ENCODE measurements at places on chromosomes 5 and 9. TPM values are rescaled to one million over a fixed set of nuclear protein-coding genes. Genes with fewer than 3 reads are reported as not detected.

DNA sequence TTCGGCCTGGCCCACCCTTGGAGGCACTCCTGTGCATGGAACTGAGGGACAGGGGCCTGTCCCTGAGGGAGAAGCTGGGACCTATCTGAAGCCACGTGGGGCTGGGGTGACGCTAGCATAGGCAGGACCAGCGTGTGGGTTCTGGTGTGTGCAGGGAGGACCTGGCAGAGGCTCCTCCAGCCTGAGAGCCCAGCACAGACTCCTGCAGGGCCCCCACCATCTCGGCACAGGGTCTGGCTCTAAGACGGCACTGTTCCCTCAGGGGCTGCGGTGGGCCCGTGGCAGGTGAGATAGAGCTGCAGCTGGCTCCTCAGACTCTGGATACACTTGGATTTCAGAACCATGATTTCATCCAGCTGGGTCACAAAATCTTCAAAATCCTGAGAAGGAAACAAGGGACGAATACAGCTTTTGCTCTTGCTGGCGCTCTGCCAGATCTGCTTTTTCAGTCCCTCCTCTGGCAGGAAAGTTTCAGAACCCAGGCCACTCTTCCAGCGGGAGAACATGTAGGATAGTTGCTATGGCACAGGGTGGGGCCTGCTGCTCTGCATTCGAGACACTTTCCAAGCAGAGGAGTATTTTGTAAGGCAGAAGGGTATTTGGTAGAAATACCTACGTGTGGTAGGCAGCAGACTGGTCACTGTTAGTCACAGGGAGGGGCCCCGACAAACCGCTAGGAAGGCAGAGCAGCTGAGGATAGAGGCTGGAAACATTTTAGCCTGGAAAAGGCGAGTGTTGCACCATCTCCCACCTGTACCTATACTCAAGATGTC lies 74.7 kb downstream of the KIF24 start:
- DNase-seq: peak; percentile 60

DMGDH gene
- total RNA-seq: 1.3 TPM

DNA sequence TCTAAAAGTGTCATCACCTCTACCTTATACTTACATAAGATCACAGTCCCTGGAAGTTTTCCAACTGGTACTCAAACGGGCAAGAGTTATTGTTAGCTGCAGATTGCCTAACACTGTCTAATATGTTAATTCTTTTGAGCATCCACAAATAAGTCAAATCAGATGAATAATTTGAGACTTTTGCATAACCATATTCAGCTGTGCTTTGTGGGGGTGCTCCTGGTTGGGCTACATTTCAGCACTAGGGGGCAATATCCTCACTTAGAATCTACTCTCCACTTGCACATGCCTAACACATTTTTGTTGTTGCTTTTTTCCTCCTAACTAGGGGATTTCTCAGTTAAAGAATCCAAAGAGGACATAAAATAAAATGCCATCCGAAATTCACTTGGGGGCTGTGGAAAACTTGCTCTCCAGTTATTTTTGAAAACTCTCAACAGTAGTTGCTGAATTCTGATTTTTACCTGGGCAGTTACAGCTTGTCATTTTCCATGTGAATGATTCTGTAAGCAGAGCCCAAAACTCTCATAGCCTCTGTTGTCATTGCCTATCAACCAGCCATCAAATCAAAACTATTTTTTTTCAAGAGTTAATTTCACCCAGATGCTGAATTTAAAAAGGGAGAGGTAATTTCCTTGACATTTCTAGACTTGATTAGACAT lies 71.5 kb downstream of the TRIM36 start:
- DNase-seq: no peak

DNA sequence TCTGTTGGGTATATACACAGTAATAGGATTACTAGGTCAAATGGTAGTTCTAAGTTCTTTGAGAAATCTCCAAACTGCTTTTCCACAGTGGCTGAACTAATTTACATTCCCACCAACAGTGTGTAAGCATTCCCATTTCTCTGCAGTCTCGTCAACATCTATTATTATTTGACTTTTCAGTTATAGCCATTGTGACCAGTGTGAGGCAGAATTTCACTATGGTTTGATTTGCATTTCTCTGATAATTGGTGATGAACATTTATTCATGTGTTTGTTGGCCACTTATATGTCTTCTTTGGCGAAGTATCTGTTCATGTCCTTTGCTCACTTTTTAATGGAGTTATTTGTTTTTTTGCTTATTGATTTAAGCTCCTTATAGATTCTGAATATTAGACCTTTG lies 596.2 kb upstream of the DAB2 start:
- DNase-seq: no peak

PCDHGB2 gene
- 8.7 TPM for total RNA-seq

GRM6 gene
- total RNA-seq: not detected

DNA sequence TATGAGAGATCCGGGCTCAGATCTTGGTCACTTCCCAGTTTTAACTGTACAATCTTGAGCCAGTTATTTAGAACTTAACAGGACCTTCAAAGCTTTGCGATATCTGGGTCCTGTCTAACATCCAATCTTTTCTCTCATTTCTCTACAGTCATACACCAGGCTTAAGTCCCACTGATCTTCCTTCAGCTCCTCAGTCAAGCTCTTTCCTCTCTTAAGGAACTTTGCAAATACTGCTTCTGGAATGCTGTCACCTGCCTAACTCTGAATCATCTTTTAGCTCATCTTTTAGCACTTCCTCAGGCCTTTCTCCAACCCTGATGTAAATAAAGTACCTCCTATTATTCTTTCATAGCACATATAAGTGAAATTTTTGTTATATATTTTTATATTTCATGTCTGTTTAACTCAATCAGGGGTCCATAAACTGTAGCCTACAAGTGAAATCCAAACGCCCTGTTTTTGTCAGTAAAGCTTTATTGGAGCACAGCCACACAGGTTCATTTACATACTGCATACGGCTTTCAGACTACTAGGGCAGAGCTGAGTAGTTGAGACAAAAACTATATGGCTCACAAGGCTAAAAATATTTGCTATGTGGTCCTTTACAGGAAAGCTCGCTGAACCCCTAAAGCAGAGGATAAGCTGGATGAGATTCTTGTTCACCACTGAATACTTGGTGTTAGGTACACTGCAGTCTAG lies 63.5 kb downstream of the MEF2C start:
- no peak for DNase-seq

GRCh38 chr5:58268268-58268667 lies 191.6 kb downstream of the PLK2 start:
- peak; percentile 28 for DNase-seq

GRCh38 chr5:17115855-17116254 lies 101.6 kb upstream of the BASP1 start:
- DNase-seq: no peak

All from left ventricle myocardium superior (tissue), 1 donor.